Sciatic nerve (tissue), 2 donors: ENCODE measurements at places on chromosomes 2 and 18. TPM values are rescaled to one million over a fixed set of nuclear protein-coding genes. Genes with fewer than 3 reads are reported as not detected.

SLC4A5 gene
- 12.6 TPM for total RNA-seq

CCDC74B gene
- 7.5 TPM for total RNA-seq

CAPN14 gene
- total RNA-seq: 0.36 TPM

FAM228A gene
- 3.9 TPM for total RNA-seq

MROH2A gene
- total RNA-seq: not detected

DNAJC5G gene
- total RNA-seq: not detected

AGXT gene
- total RNA-seq: not detected

OTX1 gene
- not detected for total RNA-seq

ELP2 gene
- total RNA-seq: 109 TPM

- no peak for DNase-seq
Measured at GRCh38 chr18:48645427-48646002, 106.7 kb downstream of the CTIF start.

DNA sequence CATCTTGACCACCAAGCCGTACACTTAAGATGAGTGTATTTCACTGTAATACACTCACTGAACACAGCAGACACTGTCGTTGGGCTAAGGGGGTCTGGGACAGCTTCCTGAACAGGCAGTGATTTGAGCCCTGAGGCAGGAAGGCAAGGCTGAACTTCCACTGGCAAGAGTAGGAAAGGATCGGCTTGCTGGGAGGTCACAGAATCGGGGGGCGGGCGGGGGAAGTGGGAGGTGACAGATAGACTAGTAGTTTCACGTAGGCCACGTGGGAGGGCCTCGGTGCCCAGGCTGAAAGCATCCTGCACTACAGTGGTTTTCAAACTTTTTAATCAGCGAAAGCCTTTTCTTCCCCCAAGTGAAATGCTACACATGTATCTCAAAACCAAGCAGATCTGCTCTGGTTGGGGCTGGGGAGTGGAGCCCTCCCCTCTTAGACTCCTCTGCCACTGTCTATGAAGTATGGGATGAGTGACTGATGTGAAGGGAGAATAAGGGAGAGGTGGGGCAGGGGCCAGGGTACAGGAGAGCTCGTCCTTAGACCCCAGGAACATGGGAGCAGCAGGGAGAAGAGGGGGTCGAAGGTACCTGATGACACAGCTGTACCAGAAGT lies 8.6 kb downstream of the PARD6G start:
- no peak for DNase-seq

- DNase-seq: no peak
Measured at GRCh38 chr18:63981719-63982118, 11.8 kb downstream of the SERPINB8 start.

DNA sequence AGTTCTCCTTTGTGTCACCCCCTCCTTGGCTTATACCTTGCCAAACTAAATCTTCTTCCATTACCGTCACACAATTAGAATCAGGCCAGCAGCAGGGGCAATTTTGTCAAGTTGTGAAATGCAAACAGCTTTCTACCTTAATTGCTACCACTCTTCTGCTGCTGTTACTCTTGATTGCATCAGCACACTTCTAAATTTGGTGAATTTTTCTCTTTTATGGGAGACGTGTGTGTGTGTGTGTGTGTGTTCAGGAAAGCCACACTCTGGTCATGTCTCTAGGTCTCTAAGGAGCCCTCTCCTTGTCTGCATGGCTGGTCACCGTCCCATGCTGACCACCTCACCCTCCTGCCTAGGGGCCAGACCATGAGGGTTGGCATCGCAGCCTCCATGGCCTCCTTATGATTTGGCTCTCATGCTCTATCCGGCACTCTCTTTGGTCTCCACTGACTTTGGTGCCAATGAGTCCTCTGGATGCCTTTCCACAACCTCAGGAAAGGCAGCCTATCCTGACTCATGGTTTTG lies 87.7 kb downstream of the GATA6 start:
- no peak for DNase-seq

DNA sequence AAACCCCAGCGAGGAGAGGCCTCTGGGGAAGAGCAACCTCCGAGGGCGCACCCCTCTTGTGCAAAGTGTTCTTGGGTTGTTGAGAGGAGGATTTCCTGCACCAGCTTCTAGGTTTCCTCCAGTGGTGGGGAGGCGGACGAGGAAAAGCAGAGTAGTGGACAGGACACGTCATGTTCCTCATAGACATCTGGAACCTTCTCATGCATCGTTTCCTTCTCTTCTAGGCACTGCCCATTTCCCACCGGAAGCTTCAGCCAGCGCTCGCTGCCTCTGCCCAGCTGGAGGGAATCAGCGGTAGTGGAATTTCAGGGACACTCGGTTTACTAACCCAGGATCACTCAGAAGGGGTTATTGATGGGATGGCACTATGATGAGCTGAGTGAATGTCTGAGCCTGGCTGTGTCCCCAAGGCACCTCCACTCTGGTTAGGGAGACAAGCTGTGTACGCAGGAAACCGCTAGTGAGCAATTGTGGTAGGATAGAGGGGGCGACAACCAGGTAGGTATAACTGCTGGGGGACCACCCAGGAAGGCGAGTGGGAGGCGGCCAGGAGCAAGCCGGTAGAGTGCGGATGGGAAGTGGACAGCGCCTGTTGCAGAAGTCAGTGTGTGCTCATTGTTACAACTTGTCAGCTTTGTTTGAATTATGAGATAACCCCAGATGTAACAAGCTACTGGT lies 960 bp upstream of the APOB start:
- no peak for DNase-seq

DNA sequence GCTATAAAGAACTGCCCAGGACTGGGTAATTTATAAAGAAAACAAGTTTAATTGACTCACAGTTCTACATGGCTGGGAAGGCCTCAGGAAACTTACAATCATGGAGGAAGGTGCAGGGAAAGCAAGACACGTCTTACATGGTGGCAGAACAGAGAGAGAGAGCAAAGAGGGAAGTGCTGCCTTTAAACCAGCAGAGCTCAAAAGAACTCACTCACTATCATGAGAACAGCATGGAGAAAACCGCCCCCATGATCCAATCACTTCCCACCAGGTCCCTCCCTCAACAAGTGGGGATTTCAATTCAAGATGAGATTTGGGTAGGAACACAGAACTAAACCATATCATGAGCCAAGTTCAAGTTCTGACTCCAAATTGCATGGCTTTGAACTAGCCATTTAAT lies 62.8 kb upstream of the PPP1CB start:
- DNase-seq: no peak

DNA sequence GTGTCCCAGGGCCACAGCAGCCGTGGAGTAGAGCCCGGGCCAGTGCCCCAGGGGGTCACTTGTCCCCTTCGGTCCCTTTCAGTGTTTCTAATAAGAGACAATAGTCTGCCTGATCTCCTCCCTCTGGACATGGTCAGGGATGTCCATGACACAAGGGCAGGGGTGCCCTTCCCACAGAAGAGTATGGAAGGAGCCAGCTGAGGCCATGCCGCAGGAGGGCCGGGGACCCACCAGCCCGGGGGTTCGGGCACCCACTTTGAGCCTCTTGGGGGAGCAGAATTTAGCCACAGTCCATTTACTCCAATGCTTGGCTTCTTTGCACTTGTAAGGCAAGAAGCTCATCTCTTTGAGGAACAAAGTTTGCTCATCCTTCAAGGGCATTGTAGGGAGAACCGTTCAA lies 88.7 kb upstream of the ATG16L1 start:
- DNase-seq: no peak

GRCh38 chr2:50097148-50097547 lies 934.8 kb downstream of the NRXN1 start:
- no peak for DNase-seq

DNA sequence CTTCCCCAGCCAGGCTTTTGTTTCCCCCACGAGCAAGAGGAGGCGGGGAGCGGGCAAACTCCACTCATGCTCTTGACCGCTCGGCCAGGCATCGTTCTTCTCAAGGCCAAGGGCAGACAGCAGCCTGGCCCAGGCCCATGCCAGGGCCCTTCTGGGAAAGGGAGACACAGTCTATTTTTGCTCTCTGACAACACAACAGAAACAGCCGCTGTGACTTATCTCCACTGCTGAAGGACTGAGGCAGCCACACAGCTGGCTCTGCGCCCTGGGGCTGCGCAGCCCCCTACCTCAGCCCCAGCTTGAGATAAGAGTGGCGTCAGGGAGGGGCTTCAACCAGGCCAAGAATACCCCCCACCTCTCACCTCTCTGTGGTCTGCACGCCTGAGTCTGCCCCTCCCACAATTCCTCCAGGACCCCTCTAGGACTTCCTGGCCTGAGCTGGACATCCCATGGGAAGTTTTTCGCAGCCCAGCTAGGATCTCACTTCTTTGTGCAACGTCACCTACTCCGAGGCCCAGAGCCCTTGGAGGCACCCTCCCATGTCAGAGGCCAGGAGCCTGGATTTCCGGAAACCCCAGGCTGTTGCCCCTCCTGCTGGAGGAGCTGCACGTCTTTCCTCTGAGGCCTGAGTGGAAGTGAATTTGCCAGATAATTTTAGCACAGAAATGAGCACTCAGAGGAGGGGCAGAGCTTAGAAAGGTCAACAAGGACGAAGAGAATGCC lies 118.9 kb upstream of the OTOS start:
- no peak for DNase-seq

DNA sequence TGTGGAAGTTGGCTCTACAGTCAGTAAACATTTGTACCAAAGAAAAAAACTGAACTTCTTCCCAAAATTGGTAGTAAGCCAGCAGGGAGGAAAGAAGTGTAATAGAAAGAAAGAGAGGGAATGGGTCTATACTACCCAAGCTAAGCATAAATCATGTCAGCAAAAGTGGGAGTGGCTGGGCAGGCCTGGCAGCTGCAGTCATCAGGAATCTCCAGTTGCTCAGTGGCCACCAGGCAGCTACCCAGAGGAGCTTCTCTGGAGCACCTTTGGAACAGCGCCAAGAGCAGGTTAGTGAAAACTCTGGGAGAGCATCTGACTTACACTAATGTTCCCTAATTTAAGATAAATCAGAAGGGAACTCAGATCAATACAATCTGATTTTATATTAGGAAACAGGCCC lies 14.3 kb downstream of the FRZB start:
- DNase-seq: no peak

DNA sequence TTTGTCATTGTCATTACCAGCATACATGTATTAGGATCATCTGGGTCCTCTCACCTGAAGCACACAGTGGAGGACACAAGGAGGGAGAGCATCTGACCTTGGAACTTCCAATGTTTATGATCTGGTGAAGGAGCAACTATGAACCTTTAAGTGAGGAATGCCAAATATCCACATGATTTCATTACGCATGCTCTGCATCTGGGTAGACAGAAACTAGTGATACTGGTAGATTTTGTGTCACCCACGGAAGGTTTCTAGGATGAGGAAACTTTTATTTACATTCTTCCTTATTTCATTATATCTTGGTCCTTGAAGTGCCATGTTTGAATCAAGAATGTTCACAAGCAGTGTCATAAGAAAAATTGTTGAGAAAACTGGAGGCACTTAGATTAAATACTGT lies 32.1 kb downstream of the SPC25 start:
- DNase-seq: no peak
